ENCODE measurements at places on chromosomes 12 and 14. TPM values are rescaled to one million over a fixed set of nuclear protein-coding genes. Genes with fewer than 3 reads are reported as not detected.

The KRT81 gene
- not detected for polyA plus RNA-seq

The FITM1 gene
- polyA plus RNA-seq = 0.53 TPM

The DNAJC22 gene
- polyA plus RNA-seq = not detected

The CLEC1B gene
- polyA plus RNA-seq = 0.48 TPM

The ABCC9 gene
- polyA plus RNA-seq = not detected
